Fibroblast of lung (primary cell): ENCODE measurements at places on chromosomes 2 and 18. TPM values are rescaled to one million over a fixed set of nuclear protein-coding genes. Genes with fewer than 3 reads are reported as not detected.

DNA sequence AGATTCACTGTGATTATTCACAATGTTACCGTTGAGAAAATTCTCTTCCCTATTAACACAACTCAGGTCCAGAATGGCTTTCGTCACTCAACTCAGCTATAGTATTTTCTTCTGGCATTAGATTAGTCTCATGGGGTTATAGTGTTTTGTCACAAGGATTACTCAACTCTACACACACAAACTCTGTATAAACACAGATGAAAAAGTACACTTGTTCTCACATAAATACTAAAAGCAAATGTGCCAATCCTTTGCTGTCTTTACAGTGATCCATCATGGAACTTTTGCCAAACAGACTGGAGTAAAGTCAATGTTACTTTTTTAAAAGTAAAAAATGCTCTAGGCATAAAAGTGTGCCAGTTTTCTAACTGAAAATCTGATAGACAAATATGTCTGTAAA is 267.6 kb downstream of the RBM43 start:
- DNase-seq: peak; percentile 93

GRCh38 chr2:223997938-223998337 is 40.7 kb downstream of the MRPL44 start:
- peak; percentile 8 for DNase-seq

DNA sequence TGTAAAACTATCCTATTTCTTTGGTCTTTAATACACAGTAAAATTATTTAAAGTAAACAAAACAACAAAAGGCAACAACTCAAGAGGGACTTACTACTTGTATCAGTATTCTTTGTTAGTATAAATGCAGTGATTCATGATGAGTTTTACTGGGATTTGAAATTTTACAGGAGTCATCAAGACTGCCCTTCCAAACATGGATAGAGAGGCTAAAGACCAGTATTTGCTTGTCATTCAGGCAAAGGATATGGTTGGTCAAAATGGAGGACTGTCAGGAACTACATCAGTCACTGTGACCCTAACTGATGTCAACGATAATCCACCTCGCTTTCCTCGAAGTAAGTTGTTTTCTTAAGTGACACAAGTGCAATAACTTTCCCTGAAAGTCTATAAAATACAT is 71.1 kb downstream of the CDH7 start:
- DNase-seq: no peak

- no peak for DNase-seq
Observed at GRCh38 chr2:69975853-69976462, 14.5 kb upstream of the ASPRV1 start.

DNA sequence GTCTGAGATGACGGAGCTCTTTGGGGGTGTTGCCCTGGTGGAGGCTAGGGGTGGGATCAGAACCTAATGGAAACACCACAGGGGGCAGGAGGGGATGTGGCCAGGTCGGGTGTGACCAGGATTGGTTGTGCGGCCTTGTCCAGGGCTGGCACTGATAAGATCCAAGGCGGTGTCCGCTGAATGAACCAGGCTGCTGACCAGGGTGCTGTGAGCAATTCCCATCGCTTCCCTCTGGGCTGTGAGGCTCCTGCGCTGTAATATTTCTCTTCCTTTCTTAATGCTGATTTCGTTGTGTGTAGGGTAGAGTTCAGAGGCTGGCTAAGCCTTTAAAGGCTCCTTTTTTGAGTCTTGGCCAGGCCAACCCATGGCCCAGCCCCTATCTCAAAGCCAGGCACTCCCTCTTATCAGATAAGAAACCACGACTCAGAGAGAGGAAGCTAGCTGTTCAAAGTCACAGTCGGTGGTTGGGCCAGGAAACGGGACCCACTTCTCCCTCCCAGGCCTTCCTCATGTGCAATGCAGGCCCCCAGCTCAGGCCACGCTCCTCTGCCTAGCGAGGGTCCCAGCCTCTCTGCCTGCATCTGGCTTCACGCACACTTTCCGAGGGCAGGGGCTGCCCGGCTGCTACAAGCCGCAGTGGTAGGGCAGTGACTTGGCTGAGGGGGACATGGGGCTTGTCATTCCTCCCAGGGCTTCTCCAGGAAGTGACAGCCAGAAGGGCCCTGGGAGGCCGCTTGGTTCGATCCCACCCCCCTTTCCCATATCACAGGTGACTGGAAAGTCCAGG is 26.0 kb upstream of the FOSL2 start:
- DNase-seq: peak; percentile 62

GRCh38 chr2:234292962-234293243 is 204.0 kb downstream of the ARL4C start:
- no peak for DNase-seq

DNA sequence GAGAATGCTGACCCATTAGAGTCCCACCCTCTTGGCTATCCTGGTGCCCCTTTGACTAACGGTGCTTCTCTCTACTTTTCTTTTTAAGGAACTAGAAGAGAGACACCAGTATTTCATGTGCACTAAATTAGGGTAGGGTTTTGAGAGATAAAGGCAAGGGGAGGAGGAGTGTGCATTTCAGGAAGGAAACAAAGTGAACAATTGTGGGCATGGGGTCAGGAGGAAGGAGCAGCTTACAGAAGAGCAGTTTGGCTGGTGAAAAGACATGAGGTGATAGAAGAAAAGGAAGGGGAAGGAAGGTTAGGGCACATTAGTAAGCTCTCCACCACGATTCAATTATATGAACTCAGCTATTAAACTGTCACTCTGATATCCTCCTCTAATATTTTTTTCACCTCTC is 105.8 kb upstream of the CTAGE1 start:
- no peak for DNase-seq

DNA sequence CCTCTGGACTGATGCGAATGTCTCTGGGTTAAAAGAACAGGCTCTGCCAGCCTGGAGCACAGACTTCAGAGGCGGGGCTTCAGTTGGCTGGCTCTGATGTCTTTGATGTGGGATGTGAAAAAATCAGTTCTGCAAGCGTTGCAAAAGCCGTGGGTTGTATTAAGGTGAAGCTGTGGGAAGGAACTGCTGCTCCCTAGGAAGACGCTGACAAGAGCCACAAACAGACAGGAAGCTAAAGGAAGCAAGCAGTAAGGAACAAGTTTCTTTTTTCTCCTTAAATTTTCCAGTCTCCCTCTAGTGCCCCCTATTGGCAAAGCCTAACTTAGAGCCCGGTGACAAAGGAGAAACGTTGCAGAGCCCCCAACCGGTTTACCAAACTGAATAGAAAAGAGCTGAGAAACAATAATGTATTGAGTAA is 239.0 kb downstream of the CCDC178 start:
- peak; percentile 39 for DNase-seq

GRCh38 chr2:36456227-36457175 is 100.9 kb downstream of the CRIM1 start:
- peak; percentile 75 for DNase-seq

- DNase-seq: no peak
Observed at GRCh38 chr2:102130647-102130991, 11.9 kb upstream of the IL1R1 start.

GRCh38 chr2:172885996-172886395 is 150.4 kb downstream of the RAPGEF4 start:
- DNase-seq: no peak

DNA sequence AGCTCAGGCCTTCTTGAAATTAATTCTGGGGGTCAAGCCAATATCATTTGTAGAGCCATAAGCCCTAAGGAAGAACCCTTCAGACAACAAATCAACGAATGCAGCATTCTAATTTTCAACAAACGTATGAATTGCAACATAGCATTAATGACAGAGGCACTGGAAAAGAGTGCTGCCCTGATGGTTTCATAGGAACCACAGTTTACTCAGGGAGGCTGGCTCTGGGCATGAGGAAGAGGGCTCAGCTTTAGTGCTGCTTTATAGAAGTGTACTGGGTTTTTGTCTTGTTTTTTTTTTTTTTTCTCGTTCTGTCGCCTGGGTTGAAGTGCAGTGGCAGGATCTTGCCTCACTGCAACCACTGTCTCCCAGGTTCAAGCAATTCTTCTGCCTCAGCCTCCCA is 36.1 kb upstream of the CAB39 start:
- DNase-seq: no peak

DNA sequence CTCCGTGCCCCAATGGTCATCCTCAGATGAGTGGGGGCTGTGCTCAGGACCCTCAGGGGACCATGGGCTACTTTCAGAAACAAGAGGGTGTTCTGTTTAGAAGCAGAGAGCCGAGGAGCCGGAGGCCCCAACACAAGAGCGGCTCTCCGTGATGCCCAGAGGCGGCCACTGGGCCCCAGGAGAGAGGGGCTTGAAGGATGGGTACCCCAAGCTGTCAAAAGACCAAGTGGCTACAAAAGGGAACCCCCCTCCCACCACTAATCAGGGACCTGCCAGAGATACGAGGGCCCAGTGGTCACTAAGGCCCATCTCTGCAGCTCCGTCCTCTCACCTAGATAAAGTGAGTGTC is 93.6 kb downstream of the HDAC4 start:
- DNase-seq: no peak

DNA sequence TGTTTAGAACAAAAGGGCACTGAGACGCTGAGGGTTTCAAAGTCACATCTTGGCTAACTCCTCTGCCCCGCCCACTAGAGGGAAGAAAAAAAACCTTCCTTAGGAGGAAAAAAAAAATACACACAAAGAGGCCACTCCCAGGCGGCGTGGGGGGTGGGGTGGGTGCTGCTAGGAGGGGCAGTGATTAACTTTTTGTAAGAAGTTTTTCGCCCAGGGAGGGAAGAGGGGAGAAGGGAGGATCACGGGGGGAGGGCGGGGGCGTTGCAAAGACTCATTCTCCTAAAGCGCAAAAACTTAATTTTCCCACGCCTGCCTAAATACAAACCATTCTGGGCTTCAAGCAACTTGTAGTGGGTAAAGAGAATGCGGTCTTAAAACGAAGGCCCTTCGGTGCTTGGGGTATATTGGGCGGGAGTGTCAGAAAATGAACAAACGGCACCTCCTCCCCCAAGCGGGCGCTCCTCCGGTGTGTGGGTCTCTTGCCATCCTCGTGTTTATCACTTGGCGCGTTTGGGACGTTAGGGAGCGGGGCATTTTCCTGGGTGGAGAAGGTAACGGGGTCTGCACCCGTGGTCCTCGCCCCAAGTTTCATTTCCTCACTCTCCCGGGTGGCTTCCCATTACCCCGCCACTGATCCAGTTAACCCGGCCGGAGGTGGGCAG is 1.7 kb downstream of the CXCR4 start:
- no peak for DNase-seq

- peak; percentile 39 for DNase-seq
Observed at GRCh38 chr2:62586981-62587380, 81.0 kb upstream of the TMEM17 start.

DNA sequence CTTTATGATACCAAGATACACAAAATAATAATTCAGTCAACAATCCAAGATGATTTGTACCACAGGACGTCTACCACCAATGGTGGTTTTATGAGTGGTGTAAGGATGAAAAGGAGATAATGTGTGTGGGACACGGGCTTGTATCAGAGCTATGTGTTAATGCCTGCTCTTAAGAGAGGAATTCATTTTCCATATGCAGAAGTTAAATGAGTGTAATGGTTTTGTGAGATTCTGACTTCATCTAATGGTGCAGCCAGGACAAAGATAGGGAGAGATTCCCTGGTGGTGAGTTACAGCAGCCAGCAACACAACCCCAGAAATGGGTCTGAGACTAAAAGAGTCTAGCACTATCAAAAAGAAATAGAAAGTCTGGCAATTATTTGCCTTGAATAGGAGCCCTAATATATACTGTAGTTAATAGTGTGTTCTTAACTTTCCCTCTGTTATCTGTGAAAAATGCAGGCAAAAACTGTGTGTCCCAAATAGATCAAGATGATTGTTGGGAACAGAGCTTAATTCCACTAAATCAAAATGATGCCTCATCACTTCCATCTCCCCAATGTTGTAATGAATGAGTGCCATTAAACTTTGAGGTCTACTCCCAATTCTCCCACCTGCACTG is 455.0 kb upstream of the TCF4 start:
- DNase-seq: no peak

- peak; percentile 21 for DNase-seq
Observed at GRCh38 chr2:210620456-210620855, 64.1 kb downstream of the CPS1 start.

DNA sequence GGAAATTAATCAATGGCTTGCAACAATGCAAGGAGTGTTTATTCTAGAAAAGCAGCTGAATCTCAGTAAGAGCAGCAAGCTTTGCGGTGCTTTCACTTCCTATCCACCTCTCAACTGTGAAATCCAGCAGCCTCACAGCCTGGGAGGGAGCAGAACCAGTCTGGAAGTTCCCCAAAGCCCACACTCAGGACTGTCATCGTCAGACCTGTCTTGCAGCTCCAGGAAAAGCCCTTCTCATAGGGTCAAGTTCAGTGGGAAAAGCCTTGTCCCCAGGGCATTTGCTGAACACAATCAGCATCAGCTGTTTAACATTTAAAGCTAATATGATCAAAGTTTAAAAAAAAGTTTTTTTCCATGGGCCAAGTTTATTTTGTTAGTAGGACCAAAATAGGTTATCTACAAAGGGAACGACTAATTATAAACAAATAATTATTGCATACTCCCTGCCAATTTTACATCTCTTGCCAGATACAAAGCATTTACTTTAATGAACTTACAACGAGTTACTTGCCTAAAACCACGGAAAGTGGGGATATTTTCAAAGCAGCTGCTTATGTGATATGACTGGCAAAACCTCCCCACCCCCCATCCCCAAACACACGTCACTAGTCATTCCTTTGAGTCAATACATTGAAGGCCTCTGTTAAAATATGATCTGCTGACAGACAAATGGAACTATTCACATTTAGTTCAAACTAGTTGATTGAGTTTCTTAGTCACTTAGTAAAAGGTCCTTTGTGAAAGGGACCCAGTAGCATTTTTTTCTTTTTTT is 36.8 kb downstream of the PARD6G start:
- peak; percentile 22 for DNase-seq

DNA sequence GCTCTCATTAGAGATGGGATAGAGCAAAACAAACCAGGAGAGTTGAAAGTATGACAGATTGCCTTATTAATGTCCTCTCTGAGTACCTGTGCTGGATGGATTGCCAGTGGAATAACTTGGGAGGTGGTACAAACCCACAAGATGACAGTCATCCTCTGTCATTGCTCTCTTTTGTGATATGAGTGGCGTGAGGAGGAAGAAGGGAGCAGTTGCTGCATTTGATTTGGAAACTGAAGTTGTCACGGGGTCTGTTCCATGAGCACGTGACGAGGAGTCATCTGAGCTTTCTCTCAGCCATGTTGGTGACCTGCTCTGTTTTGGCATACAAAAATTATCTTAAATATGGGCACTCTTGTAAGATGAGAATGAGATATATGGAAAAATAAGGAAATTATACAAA is 204.9 kb downstream of the FAM210A start:
- no peak for DNase-seq

GRCh38 chr2:226835420-226835795 is 446 bp upstream of the RHBDD1 start:
- DNase-seq: no peak

ZNF236 gene
- total RNA-seq: 8.0 and 8.4 TPM in 2 replicates

MEIS1 gene
- 119 and 139 TPM in 2 replicates for total RNA-seq

CDH7 gene
- not detected in 2 replicates for total RNA-seq

GULP1 gene
- total RNA-seq: 71.7 and 82.4 TPM in 2 replicates

GALNT3 gene
- total RNA-seq: 0.26 and 0.66 TPM in 2 replicates

GDF7 gene
- total RNA-seq: under 0.01 and 0.33 TPM in 2 replicates

WDR7 gene
- total RNA-seq: 19.0 and 27.2 TPM in 2 replicates

TMEM185B gene
- 25.2 and 25.9 TPM in 2 replicates for total RNA-seq
